ENCODE measurements at places on chromosomes 7 and 10.

DNA sequence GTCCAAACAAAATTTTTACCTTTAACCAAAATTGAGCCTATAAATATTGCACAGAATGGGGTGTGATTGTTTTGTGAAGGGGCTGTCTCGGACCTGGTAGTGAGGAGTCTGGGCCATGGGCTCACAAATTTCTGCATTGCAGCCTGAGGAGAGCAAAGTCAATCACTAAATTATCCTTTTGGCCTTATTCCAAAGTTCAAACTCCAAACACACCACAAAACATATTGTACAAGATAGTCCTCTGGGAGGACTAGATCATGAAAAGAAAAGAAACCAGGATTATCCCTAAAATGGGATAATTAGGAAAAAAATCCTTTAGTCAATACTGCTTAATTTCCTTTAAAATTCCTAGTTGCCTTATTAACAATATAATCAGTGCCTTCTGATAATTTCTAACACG lies 115.5 kb downstream of the BUB3 start:
- no peak for DNase-seq

- no peak for DNase-seq
These were observed 2.8 kb downstream of the MCU start for GRCh38 chr10:72694476-72695369.

DNA sequence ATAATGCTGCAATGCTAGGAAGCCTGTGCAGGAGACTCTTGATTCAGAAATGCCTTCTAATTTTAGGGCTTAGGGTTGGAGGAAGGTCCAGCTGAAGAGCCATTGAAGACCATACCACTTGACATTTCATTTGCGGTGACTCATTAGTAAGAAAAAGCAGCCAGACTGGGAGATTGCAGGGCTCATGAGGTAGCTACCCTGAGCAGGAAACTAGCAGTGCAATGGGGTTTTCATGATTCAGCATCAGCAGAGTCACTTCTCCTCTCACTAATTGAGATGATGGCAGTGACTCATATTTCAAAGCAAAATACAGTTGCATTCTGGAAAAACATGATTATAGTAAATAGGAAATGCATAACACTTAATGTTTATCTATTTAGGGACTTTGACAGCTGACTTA lies 434.1 kb downstream of the DNAJB9 start:
- DNase-seq, result no peak

DNA sequence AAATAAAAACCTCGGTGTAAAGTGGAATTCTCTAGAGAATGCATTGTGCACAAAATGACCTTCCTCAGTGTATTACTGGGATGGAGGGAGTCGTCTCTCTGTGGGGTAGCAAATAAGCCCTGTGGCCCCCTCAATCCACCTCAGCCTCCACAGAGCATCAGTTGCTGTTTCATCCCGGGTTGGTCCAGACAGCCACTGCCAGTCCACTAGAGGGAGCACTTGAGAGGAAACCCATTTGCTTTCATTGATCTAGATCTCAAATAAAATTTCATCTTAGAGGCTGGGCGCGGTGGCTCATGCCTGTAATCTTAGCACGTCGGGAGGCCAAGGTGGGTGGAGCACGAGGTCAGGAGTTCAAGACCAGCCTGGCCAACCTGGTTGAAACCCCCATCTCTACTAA lies 1128.7 kb downstream of the CNTNAP2 start:
- DNase-seq, result peak; percentile 33

GRCh38 chr10:95245425-95246055 lies 45.3 kb downstream of the PDLIM1 start:
- no peak for DNase-seq

GRCh38 chr7:118845791-118846190 lies 621.3 kb downstream of the ANKRD7 start:
- DNase-seq, result no peak

DNA sequence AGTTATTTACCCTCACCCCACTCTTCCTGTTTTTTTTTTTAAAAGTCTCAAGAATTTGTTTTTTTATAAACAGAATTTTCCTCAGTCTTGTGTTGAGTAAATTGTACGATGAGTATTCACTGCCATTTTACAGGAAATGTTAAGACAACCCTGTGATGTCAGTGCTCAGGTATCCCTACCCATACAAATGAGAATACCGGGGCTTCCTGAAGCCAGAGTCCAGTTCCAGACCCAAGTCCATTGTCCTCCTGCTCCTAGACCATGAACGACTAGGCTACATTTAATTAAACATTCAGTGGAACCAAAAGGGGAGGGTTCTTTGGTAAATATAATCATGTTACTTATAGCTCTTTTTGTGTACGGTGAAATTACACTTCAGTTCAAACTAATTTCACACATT lies 79.2 kb downstream of the GNAI1 start:
- DNase-seq, result no peak

- no peak for DNase-seq
These were observed 36.5 kb downstream of the DPCD start for GRCh38 chr10:101624526-101625102.

DNA sequence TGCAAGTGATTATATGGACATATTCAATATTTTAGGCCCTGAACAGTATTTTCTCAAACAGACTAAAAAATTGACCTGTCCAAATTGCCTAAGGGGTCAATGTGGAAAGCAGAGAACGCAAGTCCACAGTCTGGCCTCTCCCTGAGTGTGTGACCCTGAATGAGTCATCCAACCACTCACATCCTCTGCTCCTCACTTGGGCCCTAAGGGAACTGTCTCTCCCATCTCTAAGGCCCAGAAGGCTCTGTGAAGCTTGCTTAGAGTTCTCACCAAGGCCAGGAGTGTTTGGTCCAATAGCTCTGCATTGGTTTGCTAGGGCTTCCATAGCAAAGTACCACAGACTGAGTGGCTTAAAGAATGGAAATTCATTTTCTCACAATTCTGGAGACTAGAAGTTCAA lies 155.1 kb downstream of the LSM5 start:
- DNase-seq, result no peak

GRCh38 chr7:38215115-38215514 lies 37.1 kb downstream of the STARD3NL start:
- no peak for DNase-seq

Measured in iPS DF 19.7 (cell line).